ENCODE measurements at places on chromosomes 4 and X.

- no peak for DNase-seq
Measured at GRCh38 chr4:152000518-152000917, 239.7 kb upstream of the GATB start.

DNA sequence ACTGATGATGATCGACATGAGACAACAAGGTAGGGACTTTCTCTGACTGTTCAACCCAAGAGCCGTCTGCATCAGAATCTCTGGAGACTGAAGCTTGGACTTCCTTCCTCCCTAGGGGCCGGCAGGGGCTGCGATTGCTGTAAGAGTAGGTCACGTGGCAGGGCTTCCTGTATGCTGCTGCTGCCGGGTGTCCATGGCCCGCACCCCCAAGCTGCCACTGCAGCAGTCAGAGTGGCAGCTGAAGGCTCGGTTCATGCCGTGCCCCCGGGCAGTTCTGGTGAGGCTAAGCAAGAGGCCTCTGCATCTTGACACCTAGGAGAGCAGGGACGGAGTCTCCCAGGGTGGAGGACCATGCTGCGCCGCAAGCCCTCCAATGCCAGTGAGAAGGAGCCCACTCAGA is at the start of gene SASH3:
TSS of gene SASH3 (plus strand) at position 203 of the 400 bp plus-strand sequence. CDS start at position 352, 149 bp downstream.
- no peak for DNase-seq

GRCh38 chrX:13535376-13536165 is 33.8 kb upstream of the EGFL6 start:
- no peak for DNase-seq

GRCh38 chrX:119512146-119512800 is 44.0 kb downstream of the SLC25A5 start:
- no peak for DNase-seq

DNA sequence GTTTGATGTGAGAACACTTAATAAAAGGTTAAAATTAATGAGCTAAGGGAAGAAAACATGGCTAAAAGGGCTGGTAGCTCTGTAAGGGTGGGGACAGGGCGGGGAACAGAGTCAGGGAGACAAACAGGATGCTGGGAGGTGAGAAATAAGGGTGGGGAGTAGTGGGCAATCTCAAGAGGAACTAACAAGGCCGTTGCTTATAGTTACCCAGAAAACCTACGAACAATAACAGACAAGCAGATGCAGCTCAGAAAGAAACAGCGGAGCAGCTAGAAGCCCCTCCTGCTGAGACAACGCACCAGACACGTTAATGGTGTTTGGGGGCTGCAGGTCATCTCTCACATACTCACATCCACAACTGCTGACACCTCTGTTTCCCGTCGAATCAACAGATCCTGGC is 9.7 kb upstream of the KLF3 start:
- no peak for DNase-seq

DNA sequence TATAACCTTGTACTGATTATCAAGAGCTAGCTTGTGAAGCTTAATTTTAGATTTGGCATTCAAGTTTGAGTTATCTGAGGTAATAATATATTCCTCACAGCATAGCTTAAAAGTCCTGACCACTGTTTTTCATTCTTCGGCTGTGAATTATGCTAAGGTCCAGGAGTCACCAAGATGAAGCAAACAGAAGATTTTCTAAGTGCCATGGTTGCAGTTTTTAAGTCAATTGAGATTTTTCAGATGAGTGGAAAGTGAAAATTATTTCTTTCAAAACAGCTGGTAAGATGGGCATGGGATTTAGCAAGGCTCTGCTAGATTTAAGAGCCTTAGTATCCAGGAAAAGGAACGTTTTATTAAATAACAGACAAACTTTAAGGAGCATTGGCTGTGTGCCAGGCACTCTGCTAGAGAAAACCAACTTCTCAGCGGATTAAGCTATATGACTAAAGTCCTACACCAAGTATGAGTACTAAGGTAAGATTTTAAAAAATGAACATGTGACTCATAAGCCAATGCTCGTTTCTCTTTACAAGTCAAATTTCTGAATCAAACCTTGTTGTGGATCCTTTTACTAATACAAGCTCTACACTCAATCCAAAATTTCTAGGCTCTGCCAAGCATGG is 149.9 kb upstream of the IL15 start:
- no peak for DNase-seq

All from left renal cortex interstitium (tissue), 4 donors.